HAP-1 (cell line): ENCODE measurements at places on chromosomes 11 and 22.

GRCh38 chr11:120928627-120929026, 95.3 kb upstream of the TBCEL start:
- DNase-seq = no peak

DNA sequence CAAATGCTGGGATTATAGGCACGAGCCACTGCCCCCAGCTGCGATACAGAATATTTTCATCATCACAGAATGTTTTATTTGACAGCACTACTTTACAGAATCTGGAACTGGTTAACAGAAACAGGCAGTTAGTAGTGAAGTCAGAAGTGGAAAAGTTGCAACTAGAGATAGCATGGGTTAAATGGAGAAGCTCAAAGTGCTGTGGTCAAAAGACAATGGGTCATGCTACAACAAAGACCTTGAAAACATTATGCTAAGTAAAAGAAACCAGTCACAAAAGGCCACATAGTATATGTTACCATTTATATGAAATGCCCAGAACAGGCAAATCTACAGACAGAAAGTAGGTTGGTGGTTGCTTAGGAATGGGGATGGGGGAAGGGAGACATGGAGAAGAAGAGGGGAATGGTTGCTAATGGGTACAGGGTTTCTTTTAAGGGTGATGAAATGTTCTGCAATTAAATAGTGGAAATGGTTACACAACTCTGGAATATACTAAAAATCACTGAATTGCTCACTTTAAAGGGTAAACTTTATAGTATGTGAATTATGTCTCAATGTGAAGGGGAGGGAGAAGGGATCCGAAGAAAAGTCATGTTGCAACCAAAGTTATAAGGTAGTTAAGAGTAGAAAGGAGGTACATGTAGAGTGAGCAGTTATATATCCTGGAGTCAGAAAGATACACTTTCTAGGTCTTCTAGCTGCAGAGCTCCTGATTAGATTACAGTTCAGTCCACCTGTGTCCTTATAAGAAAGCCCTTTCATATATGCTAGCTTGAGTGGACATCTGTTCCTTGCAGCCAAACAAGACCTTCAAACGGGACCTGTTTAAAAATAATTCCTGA, 46.3 kb upstream of the RAPSN start:
- DNase-seq = peak; percentile 37

- no peak for DNase-seq
Observed at GRCh38 chr22:44057401-44057987, 33.4 kb downstream of the PARVB start.

GRCh38 chr11:116193321-116194131, 579.3 kb downstream of the BUD13 start:
- peak; percentile 81 for DNase-seq

GRCh38 chr22:31079095-31079642, 1.9 kb upstream of the SMTN start:
- DNase-seq = no peak

GRCh38 chr11:114149689-114150407, 90.3 kb downstream of the ZBTB16 start:
- no peak for DNase-seq

DNA sequence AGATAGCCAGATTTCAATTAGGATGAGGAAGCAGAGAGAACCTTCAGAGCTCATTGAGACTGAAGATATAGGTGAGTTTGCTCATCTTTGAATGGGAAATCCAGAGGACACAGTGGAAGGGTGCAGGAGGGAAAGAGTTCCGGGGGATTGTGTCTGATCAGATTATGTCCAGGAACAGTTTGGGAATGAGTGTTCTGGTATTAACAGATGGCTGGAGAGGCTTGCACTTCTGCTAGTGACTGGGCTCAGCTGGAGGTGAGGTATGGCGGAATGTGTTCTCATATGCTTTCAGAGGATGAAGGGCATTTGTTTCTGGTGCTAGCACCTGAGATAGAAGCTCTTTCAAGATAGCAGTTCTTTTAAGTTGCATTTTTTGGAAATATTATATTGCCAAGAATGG, 27.6 kb downstream of the ALKBH3 start:
- no peak for DNase-seq

DNA sequence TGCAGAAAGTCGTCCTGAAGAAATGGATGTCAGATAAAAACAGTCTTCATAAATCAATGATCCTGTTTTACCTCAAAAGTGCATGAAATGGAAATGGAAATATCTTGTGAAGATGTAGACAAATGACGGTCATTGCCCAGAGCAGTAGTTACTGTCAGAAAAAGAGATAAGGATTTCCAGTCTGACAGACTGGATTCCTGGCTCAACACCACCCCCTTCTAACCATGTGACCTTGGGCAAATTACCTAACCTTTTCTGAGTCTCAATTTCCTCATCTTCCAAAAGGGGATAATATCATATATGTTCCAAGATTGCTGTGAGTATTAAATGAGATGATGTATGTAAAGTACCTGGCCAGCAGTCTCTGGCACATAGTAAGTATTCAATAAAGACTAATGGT, 32.9 kb upstream of the EHF start:
- DNase-seq = no peak

GRCh38 chr11:93849751-93850593, 446 bp downstream of the VSTM5 start:
- DNase-seq = no peak

GRCh38 chr22:46045459-46046298, 68.7 kb upstream of the WNT7B start:
- DNase-seq = no peak

- no peak for DNase-seq
Observed at GRCh38 chr11:15179167-15179566, 64.4 kb downstream of the INSC start.

DNA sequence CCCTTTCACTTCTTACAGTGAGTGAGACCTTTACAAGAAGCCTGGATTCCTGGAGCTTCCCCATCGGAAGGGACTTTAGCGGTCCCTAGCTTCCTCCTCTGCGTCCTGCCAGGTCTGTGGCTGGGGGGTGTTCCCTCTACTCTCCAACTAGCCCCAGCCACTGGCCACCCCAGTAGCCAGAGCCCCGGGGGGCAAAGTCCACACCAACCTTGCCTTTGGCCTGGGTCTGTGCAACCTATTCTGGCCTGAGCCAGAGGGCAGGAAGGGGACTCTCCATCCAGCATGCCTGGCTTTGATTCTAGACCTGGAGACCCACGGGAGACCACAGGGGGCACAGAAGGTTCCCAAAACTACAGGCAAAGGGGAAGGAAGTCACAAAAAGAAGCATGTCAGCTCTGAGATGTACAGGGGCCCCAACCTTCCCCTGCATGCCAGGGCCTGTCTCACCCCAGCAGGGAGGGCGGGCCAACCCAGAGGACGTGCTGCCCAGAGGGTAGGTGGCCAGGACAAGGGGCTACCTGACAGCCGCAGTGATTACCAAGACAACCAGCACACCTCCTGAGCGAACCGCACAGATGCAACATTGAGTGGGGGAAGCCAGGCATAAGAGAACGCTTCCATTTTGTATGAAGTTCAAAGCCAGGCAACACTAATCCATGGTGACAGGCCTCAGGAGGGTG, 52.4 kb downstream of the DSCAML1 start:
- no peak for DNase-seq

GRCh38 chr11:5767056-5767455, 13.0 kb downstream of the OR52N4 start:
- no peak for DNase-seq

DNA sequence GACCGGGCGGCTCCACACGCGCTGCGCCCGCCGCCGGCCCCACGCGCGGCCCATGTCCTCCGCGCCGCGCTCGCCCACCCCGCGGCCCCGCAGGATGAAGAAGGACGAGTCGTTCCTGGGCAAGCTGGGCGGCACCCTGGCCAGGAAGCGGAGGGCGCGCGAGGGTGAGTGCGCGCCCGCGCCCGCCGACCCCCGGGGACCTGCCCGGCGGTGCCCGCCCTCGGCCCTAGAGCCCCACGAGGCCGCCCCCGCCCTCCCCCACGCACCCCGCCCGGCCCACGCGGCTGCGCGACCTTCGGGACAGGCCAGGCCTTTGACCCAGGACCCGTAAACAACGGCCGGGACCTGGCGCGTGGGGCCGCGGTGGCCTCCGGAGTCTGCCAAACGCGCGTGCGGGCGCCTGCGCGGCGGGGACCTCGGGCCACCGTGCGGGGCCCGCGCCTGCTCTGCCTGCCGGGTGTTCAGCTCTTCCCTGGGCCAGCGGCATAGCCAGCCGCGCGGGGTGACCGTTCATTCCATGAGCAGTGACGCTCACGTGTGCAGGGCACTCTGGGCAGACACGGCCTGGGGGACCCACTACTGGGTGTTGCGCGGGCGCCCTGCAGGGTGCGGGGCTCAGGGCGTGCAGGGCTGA, at the start of gene PARVB:
TSS of gene PARVB (plus strand) at position 15 of the 634 bp plus-strand sequence. CDS start at position 53, 38 bp downstream.
- DNase-seq = peak; percentile 20

DNA sequence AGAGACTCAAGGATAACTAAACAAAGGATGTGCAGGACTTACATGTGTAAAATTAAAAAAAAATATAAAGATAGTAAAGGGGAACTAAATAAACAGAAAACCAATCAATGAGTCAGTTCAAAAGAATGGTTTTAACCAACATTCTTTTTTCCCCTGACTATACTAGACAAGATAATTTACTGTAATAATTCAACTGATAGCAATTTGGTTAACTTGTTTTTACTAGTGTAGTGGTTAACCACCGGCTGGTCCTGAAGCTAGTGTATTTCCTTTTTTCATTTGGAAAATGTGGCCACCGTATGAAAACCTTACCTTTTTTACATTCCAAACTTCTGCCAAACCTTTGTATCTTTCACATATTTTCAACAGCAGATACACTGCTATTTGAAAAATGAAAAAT, 123.1 kb downstream of the ARHGAP42 start:
- DNase-seq = no peak

- DNase-seq = no peak
Observed at GRCh38 chr22:39575552-39575825, 4.9 kb downstream of the CACNA1I start.

DNA sequence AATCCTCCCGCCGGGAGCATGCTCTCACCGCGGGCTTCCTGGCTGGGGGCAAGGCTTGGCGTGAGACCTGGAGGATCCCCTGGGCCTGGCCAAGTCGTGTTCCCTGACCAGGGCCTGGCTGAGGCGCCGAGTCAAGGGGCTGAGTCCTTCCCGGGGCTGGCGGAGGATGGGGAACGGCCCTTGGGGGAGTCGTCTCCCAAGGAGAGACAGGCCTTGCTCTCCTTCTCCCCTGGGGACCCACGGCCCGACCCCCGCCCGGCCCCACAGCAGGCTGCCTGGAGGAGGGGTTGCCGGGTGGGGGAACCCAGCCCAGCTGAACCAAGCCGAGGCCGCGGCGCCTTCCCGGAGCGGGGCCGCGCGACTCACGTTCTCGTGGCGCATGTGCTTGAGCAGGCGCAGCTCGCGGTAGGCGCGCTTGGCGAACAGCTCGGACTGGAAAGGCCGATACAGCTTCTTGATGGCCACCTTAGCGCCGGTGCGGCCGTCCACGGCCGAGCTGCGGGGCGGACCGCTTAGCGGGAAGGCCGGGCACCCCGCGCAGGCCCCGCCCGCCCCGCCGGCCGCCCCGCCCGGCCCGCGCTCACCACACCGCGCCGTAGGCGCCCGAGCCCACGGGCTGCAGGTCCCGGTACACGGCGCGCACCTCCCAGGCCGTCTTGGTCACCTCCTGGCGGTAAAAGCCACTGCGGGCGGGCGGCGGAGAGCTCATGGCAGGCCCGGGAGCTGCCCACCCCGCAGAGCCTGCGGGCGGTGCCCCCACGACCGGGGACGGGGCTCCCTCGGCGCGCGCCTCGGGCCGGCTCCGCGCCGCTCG, 475 bp downstream of the MAPK12 start:
- DNase-seq = peak; percentile 58

GRCh38 chr11:120561286-120561685, 49.7 kb downstream of the GRIK4 start:
- no peak for DNase-seq

GRCh38 chr11:15839061-15839460, 517.3 kb downstream of the SOX6 start:
- DNase-seq = no peak

- DNase-seq = peak; percentile 47
Observed at GRCh38 chr11:121654843-121655536, 202.2 kb upstream of the SORL1-AS1 start.

- peak; percentile 55 for DNase-seq
Observed at GRCh38 chr11:88352139-88352538, 14.6 kb upstream of the CTSC start.

GRCh38 chr22:30941363-30941740, 27.2 kb downstream of the MORC2 start:
- DNase-seq = no peak

DNA sequence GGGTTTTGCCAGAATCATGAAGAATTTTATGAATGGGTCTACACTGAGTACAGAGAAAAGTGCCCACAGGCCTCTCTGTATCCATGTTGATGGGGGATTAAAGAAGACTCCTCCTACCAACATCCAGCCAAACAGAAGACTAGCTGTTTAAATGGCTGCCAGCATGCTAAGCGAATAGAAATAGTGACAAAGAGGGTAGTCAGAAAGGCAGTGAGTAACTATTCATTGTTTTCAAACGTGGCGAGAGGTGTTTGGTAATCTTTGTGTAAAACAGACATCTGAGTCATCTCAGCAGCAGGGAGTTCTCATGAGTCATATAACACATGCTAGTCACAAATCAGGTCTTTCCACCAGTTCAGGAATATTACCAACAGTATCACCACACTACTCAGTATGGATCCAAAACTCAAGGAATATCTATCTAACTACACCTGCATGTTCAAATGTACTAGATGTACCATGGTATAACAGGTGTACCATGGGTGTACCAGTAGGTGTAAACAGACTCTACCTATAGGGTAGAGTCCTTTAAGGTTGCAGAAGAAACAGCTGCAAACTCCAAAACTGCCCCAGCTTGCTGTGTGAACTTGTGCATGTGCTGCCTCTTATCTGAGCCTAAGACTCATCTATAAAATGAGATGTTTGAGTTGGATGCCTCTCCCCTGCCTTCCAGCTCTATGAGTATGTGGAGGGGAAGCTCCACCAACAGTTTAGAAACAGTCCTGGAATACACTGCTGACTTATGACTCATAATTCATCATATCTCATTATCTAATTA, 82.0 kb downstream of the SLC1A2 start:
- no peak for DNase-seq

DNA sequence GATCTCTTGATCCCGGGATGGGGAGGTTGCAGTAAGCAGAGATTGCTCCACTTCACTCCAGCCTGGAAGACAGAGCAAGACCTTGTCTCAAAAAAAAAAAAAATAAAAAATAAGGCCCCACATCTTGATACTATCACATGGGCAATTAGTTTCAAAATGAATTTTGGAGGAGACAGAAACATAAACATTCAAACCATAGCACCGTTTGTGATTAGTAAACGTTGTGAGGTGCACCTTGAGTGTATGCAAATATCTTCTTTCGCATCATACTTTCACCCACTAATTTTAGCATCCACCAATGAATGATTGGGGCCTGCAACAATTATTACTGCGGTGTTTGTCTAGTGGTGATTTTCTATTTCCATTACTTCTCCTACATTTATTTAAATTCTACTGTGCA, 11.0 kb upstream of the SPDYC start:
- DNase-seq = no peak

GRCh38 chr11:82404981-82405380, 328.7 kb downstream of the FAM181B start:
- no peak for DNase-seq

DNA sequence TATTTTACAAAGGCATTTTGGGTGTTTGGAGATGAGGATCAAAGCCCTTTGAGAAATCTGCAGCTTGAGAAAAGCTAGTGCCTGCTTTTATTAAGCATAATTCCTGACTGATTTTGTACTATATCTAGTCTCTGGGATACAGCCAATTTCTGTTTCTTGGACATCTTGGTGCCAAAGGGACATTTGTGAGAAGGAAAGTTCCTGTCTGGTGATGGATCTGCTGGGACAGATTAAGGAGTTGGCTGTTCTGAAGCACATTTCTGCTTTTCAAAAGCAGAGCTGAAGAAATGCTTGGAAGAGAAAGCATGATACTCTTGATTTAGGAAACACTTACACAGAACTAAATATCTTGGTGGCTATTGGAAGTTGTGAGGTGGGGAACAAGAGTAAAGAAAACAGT, 254.6 kb upstream of the CCDC90B start:
- DNase-seq = no peak
